ENCODE measurements at places on chromosomes 5 and 9.

GRCh38 chr5:39191216-39191615 is 28.1 kb downstream of the FYB1 start:
- no peak for DNase-seq

DNA sequence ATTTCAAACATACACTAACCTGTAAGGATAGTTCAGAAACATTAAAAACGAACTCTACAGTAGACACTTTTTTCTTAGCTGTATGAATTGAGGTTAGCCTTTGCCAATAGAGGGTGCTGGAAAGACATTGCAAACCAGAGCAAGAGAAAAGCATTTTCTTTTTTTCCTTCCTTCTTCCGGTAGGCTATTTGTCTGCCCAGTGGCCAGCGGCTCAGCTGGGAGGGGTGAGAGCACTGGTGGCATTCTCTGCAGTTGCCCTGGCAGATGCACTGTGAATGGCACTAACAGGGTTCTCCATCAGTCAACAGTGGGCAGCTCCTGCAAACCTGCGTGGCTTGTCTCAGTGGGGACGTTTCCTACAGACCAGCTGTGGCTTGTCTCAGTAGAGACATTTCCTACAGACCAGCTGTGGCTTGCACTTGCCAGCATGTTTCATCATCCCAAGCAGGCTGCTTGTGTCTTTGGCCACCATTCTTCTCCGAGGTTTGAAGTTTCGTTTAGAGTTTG is 984.5 kb upstream of the CDH18 start:
- DNase-seq, result no peak

DNA sequence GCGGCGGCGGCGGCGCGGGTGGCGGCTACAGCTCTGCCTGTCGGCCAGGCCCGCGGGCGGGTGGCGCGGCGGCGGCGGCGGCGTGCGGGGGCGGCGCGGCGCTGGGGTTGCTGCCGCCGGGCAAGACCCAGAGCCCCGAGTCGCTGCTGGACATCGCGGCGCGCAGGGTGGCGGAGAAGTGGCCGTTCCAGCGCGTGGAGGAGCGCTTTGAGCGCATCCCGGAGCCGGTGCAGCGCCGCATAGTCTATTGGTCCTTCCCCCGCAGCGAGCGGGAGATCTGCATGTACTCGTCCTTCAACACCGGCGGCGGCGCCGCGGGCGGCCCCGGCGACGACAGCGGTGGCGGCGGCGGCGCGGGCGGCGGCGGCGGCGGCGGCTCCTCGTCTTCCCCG is 296 bp downstream of the ZSWIM6 start:
- DNase-seq, result no peak

DNA sequence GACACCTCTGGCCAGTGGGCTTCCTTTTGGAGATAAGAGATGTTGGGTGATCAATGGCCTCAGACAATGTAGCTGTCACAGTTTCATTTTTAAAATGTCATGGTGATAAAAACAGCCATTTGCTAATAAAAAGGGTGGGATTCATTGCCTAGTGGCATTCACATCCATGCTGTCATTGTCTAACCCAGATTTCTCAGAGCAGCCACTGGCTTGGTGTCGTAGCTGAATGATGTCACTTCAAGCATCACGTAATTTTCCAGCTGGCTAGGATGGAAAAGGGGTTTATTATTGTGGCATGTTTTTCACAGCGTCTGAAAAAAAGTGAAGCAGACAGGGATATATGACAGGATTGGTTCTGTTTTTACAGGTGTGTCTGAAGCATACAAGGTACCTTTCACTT is 184.7 kb downstream of the AOPEP start:
- DNase-seq, result no peak

- DNase-seq, result no peak
Measured at GRCh38 chr5:177382423-177383029, 1.7 kb upstream of the SLC34A1 start.

- no peak for DNase-seq
Measured at GRCh38 chr5:177134697-177135225, 1.2 kb downstream of the NSD1 start.

- no peak for DNase-seq
Measured at GRCh38 chr5:58080573-58080972, 379.3 kb downstream of the PLK2 start.

DNA sequence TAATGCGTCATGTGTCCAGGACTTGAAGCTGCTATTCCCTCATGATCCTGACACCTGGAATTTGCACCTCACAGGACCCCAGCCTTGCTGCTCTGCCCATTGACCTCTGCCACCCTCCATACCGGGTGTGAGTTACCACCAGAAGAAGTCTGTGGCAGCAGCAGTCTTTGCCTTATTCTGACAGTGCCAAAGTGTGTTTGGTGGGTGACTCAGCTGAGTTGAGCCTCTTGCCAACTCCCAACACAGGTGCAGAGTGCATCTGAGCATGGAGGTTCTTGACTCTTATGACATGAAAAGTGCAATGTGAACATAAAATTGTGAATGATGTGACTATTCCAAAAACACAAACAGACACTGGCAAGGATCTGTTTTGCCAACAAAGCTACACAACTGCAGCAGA is 1166.5 kb upstream of the CDH18 start:
- no peak for DNase-seq

- peak; percentile 51 for DNase-seq
Measured at GRCh38 chr5:169350016-169350415, 49.1 kb upstream of the SLIT3 start.

DNA sequence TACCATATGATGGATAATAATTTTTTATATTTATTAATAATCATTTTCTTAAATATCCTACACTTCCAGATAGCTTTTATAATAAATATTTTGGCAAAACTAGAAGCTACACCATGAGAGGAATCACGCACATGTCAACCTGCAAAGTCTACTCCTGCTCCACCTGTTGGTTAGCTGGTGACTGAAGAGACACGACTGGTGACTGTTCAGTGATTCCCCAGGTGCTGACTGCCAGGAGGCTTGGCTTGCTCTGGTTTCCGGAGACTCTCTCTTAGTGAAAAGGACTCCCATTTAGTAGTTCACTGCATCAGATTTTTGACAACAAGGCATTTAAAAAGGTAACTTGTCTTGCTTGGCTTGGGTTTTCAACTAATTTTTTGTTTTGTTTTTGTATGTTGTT is 20.9 kb downstream of the GZMA start:
- no peak for DNase-seq

- no peak for DNase-seq
Measured at GRCh38 chr9:77935974-77936373, 95.6 kb downstream of the GNAQ start.

DNA sequence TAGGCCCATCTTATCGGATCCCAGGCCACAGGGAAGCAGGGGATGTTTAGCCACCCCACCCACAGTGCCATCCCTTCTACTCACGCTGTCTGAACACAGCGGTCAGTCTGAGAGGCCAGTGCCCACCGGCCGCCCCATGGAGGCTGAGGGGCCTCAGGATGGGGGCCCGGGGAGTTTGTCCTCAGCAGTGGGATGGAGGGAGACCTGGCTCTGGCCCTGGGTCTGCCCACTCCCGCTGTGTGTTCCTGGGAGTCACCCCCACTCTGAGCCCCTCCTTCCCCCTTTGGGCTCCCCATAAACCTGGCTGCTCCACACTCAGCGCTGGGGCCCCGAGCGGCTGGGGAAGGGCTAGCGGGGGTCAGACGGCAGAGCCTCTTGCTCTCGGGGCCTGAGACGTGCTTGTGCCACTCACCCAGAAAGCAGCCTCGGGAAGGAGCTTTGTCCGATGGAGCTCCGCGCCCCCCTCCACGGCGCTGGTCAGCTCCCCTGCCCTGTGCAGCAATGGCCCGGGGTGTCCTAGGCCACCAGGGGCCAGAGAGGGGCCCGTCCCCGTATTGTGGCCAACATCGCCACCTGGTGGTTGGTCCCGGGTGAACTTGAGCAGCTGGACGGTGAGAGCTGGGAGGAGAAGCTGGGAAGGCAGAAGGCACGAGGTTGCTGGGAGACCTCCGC is 10.9 kb upstream of the LAMC3 start:
- DNase-seq, result no peak

GRCh38 chr5:10607023-10607665 is 43.3 kb downstream of the ANKRD33B start:
- DNase-seq, result no peak

GRCh38 chr9:129667850-129668249 is 2.4 kb downstream of the PRRX2 start:
- DNase-seq, result no peak
